ENCODE measurements at places on chromosomes 1 and 21.
A peak's percentile ranks its signal among the peaks of the same experiment; 100 is the strongest.

DNA sequence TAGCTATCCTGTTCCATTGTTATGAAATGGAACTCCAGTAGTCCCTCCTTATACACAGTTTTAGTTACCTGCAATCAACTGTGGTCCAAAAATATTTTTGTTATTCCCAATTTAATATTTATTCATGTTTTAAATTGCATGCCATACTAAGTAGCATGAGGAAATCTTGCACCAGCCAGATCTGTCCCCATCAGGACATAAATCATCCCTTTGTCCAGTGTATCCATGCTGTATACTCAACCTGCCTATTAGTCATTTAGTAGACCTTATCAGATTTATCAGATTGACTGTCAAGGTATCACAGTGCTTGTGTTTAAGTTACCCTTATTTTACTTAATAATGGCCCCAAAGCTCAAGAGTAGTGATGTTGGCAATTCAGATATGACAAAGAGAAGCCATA lies 207.9 kb upstream of the DMRTA2 start:
- no peak for DNase-seq

- no peak for DNase-seq
Observed at GRCh38 chr21:45045481-45045880, 28.9 kb upstream of the ADARB1 start.

GRCh38 chr1:236543065-236543669 lies 19.4 kb downstream of the LGALS8 start:
- DNase-seq: no peak

- no peak for DNase-seq
Observed at GRCh38 chr1:198624648-198624980, 14.2 kb upstream of the PTPRC start.

GRCh38 chr1:60017508-60018205 lies 55.9 kb downstream of the C1orf87 start:
- DNase-seq: no peak

DNA sequence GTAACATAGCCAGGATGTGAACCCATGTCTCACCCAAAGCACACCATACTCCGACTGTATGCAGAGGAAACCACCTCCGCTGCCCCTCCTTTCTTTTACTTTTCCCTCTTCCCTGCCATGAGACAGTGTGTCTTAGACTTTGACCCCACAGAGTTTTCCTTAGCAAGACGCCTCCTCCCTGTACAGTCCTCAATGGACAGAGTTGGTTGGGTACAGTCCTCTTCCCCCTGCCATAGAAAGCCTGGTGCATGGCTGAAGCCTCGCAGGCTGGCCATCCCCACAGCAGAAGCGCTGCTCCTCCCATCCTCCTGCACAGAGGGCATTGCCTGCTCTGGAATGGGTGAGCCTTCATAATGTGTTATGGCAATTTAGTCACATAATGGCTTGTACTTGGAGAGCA lies 127.9 kb downstream of the PLPP3 start:
- no peak for DNase-seq

DNA sequence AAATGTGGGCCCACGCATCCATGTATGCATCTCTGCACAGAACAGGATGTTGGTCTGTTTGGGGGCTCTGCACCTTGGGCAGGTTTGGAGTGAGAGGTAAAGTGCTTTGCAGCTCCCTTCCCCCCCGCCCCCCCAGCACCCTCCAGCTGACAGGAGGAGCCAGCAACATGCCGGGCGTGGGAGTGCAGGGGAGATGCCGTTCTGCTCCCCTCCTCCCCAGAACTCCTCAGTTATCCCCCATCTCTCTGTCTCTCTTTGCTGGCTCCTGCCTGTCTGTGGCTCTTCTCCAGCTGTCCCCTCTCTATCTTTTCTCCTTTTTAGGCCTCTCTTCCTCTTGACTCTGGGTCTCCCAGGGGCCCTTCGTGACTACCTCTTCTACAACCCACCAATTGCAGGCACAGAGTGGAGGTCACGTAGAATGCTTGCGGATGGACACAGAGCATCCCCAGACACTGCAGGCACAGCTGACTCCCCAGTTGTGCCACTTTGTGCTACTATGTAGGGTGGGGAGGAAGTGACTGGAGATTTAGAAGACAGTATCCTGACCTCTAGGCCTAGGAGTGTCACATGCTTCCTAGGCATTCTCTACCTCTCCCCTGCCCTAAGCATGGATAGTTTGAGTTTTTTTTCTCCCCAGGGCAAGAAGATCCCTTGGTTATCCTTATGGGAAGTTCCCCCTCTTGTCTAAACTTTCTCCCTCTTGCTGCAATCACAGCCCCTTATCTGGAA lies 1.7 kb upstream of the RORC start:
- no peak for DNase-seq

GRCh38 chr1:209936125-209936524 lies 1.9 kb upstream of the SYT14 start:
- DNase-seq: no peak

GRCh38 chr21:39927304-39927886 lies 60.2 kb downstream of the PCP4 start:
- DNase-seq: no peak

DNA sequence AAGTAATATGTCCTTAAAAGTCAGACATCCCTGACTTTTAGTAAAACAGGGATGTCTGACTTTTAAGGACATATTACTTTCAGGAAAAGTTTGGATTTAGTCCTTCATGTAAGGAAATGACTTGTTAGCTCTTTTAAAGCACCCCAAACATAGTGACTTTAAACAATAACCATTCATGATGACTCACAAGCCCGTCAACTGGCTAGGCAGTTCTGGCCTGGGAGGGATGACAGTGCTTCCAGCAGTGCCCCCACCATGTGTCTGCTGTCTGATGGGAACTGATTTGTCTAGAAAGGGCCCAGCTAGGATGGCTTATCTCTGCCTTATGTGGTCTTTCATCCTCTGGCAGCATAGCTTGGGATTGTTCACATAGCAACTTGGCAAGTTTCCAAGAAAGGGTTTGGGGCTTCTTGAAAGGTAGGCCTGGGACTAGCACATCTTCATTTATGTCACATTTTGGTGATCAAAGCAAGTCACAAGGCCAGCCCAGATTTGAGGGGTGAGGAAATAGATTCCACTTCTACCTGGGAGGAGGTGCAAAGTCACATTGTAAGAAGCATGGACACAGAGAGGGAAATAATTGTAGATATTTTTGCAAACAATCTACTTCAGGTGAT lies 143.5 kb downstream of the C1orf94 start:
- DNase-seq: peak; percentile 1

GRCh38 chr1:198162091-198162767 lies 5.4 kb downstream of the NEK7 start:
- no peak for DNase-seq

- DNase-seq: no peak
Observed at GRCh38 chr1:39132505-39133339, 71.8 kb upstream of the MACF1 start.

- DNase-seq: no peak
Observed at GRCh38 chr1:67791261-67791660, 42.0 kb downstream of the GNG12 start.

GRCh38 chr1:116075990-116076389 lies 35.2 kb upstream of the MAB21L3 start:
- no peak for DNase-seq

- no peak for DNase-seq
Observed at GRCh38 chr1:172647110-172647564, 11.8 kb upstream of the FASLG start.

- DNase-seq: no peak
Observed at GRCh38 chr1:205014783-205015182, 28.2 kb upstream of the CNTN2 start.

- DNase-seq: no peak
Observed at GRCh38 chr1:227298512-227299240, 19.6 kb downstream of the CDC42BPA start.

GRCh38 chr1:109906160-109906838 lies 4.3 kb upstream of the CSF1 start:
- DNase-seq: no peak

- DNase-seq: no peak
Observed at GRCh38 chr1:76343356-76343755, 268.8 kb downstream of the ST6GALNAC3 start.

DNA sequence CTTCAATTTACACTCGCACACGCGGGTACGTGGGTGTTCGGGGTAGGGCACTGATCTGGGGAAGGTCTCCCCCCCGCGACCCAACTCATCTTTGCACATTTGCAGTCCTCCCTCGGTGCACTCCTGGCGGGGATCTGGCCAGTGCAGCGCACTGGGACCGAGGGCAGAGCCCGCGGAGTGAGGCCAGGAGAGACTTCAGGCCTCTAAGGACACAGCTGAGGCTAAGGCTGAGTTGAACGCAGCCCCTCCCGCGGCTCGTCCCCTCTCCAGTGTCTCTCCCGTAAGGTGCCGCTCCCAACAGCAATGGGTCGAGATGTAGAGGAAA lies 936 bp upstream of the NCAM2 start:
- no peak for DNase-seq

DNA sequence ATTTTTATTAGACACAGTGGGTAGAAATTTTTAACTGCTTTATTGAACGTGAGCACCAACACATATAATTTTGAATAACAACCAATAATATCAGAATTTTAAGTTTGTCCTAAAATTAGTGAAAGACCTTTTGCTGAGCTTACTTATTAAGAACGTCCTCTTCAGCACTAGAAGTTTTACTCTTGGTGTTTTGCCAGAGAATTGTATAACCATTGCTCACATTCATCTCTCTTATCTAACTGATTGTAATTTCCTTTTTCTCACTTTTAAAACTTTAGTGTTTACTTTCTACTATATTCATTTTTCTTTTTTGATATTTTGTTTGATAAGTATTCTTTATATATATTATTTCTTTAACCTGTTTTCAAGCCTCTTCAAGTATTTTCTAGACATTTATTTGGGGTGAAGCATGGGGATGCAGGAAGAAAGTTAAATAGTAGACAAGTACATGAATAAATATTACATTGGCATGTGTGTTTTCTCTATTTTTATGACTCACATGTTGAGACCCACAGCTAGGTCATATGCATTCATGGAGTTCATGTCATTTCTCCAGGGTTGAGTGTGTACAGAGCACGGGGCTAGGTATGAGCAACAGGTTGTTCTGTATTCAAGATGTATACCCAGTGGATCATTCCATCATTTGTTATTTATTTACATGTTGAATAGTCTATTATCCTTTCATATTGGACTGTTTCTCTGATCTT lies 90.6 kb downstream of the ATP6V1G3 start:
- no peak for DNase-seq

- DNase-seq: no peak
Observed at GRCh38 chr1:19348441-19349198, 36.5 kb downstream of the SLC66A1 start.

GRCh38 chr1:67791686-67792085 lies 41.6 kb downstream of the GNG12 start:
- no peak for DNase-seq

- DNase-seq: no peak
Observed at GRCh38 chr1:110580244-110580643, 25.9 kb downstream of the KCNA2 start.

- DNase-seq: no peak
Observed at GRCh38 chr1:98824736-98825135, 163.2 kb downstream of the SNX7 start.

- DNase-seq: no peak
Observed at GRCh38 chr1:31222176-31222575, 17.5 kb downstream of the NKAIN1 start.

GRCh38 chr1:54010415-54011117 lies 7.4 kb downstream of the LDLRAD1 start:
- no peak for DNase-seq

DNA sequence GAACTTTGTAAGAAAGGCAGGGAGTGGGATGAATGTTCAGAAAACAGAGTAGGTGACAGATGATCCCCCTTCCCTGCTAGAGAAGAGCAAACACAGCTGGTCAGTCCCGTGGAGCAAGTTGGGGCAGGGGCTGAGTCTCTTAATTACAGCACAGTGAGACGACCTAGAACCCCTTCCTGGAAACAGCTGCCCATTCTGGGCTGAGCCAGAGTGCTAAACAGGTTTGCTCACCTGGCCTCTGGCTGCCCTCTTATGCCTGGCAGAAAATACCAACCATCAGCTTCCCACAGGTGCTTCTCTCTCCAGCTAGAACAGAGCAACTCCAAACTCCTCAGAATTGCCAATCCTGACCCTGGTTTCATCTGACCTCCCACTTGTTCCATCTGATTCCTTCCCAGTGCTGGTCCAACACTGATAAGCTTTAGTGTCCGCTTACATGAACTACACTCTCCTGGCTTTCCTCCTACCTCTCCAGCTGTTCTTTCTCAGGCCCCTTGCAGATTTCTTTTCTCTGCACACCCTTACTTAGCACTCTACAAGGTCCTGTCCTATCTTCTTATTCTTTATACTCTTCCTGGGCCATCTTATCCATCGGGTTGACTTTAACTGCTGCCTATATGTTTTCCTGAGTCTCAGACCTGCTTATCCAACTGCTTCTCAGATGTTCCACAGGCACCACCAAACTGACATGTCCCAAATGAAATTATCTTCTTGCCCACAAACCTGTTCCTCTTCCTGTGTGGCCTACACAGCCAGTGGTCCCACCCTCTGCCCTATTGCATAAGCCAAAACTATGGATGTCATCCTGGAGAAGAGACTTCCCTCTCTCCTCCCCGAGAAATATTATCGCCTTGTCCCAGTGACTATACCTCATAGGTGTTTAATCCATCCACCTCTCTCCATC lies 22.6 kb upstream of the COL9A2 start:
- no peak for DNase-seq

DNA sequence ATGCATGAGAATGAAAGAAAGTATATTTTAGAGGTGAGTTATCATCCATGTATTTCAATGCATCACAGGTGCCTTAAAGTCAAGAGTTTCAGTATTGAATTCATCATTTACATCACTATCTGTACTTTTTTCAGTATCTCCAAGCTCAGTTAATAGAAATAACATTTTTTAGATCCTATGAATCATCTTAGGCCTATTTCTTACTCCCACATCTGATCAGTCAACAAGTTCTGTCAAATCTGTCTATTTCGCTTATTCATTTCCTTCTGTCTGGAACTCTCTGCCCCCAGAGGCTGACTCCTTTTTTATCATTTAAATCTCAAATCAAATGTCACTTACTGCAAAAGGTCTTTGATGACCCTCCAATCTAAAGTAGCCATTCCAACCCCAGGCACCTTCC lies 295.2 kb downstream of the LRRC7 start:
- DNase-seq: no peak

DNA sequence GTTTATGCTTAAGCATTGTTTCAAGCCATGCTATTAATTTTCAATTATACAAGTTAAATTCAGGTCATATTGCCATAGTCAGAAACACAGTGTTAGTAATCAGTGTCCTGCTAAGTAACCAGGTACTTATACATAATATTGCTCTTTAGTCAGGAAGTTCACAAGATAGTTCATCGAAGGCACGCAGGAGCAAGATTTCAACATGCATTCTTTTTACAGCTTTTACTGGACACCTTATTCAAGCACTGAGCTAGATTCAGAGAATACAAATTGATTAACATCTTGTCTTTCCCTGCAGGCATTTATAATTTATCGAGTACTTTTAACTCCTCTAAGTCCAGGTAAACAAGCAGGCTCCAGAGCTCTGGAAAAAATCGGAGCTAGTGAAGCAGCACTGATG lies 202.3 kb upstream of the BRINP3 start:
- DNase-seq: no peak
